ENCODE measurements at places on chromosomes 12 and 14.

- no peak for DNase-seq
Observed at GRCh38 chr14:102819747-102820330, 42.6 kb downstream of the TRAF3 start.

- peak; percentile 51 for DNase-seq
Observed at GRCh38 chr12:108305520-108305919, 33.6 kb downstream of the CMKLR1 start.

GRCh38 chr14:76644855-76645518 lies 116.3 kb upstream of the VASH1 start:
- DNase-seq = no peak

GRCh38 chr14:52190337-52190931 lies 77.1 kb upstream of the PTGDR start:
- DNase-seq = no peak

GRCh38 chr12:107873223-107873622 lies 98.7 kb downstream of the ASCL4 start:
- no peak for DNase-seq

- DNase-seq = no peak
Observed at GRCh38 chr12:53174881-53175491, 5.5 kb upstream of the ZNF740 start.

DNA sequence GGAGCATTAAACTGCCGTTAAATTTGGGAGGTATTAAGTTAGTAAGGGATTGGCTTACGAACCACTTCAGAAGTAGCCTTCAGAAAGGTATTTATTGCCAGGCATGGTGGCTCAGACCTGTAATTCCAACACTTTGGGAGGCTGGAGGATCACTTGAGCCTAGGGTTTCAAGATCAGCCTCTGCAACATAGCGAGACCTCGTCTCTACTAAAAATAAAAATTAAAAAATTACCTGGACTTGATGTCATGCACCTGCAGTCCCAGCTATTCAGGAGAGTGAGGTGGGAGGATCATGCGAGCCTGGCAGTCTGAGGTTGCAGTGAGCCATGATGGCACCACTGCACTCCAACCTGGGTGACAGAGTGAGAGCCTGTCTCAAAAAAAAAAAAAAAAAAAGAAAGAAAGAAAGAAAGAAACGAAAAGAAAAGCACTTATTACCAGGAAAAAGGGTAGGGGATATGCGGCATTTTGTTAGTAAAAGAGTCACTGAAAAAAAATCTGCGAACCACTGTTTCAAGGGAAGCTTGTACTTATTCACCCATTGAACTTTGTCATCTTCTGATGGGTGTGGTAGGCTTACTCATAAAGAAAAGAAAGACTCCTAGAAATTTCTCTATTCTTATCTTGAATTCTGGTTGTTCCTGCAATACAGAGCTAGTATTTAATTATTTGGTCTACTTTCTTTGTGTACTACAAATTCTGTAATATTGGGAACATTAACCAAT lies 33.6 kb upstream of the PLEKHA5 start:
- no peak for DNase-seq

- DNase-seq = no peak
Observed at GRCh38 chr12:96201272-96202227, 7.4 kb downstream of the ELK3 start.

All from CD4-positive, alpha-beta T cell (primary cell).